ENCODE measurements at places on chromosomes 2 and 18. TPM values are rescaled to one million over a fixed set of nuclear protein-coding genes. Genes with fewer than 3 reads are reported as not detected.

The RRM2 gene
- total RNA-seq = 571 TPM

- no peaks in the 10 kb centered on the region for H3K4me1 ChIP-seq
- no peak overlapping the region for H3K27ac ChIP-seq
- no peaks in the 10 kb centered on the region for H3K36me3 ChIP-seq
- no peak for DNase-seq
These were observed 102.2 kb downstream of the DLGAP1 start for GRCh38 chr18:4352746-4353551.

- peaks cover 4% of the 10 kb centered on the region for H3K27me3 ChIP-seq
- DNase-seq = no peak
- H3K27ac ChIP-seq = no peak overlapping the region
- H3K4me1 ChIP-seq = peaks cover 9% of the 10 kb centered on the region
These were observed 573.9 kb upstream of the SALL3 start for GRCh38 chr18:78405763-78406162.

DNA sequence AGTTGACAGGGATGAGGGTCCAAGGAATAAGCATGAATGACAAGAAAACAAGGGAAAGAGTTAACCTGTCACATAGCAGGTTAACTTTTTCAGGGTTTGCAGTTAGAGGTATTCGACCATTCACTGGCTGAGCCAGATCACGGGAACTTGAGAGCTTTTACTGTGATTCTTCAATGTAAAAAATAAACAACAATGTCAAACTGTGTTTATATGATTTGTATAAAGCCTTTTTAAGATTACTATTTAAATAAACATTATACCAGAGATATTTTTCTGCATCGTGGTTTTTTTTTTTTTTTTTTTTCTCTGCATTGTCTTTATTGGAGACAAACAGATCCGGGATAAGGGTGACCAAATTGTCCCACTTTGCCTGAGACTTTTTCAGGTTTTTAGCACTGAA lies 115.6 kb downstream of the NRP2 start:
- no peak overlapping the region for H3K4me3 ChIP-seq
- H3K36me3 ChIP-seq = no peaks in the 10 kb centered on the region
- no peak for DNase-seq
- peaks cover 2% of the 10 kb centered on the region for H3K27me3 ChIP-seq
- H3K4me1 ChIP-seq = no peaks in the 10 kb centered on the region

GRCh38 chr2:85390941-85391669 lies 19.1 kb downstream of the CAPG start:
- no peak overlapping the region for H3K4me3 ChIP-seq
- peaks cover 32% of the 10 kb centered on the region for H3K36me3 ChIP-seq
- no peak overlapping the region for H3K27ac ChIP-seq
- no peaks in the 10 kb centered on the region for H3K27me3 ChIP-seq

DNA sequence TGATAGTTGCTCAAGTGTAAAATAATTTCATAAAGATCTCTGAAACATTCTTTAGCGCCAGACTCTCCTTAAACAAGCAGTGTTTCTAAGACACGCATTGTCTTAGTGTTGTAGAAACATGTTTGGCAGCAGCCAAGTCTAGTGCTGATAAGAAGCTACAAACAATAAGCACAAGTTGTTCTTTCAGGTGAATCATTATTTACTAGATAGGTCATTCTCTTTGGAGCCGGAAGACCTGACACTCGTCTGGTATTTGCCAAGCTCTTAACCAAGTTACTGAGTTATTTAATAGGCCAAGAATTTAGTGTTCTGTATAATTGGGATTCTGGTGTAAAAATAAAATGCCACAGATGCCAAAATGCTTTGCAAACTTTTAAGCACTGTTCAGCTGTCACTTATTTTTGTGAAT lies 852.1 kb downstream of the CPS1 start:
- no peak for DNase-seq
- H3K36me3 ChIP-seq = no peaks in the 10 kb centered on the region
- H3K27me3 ChIP-seq = no peaks in the 10 kb centered on the region
- no peak overlapping the region for H3K27ac ChIP-seq

The TRIM43 gene
- not detected for total RNA-seq

DNA sequence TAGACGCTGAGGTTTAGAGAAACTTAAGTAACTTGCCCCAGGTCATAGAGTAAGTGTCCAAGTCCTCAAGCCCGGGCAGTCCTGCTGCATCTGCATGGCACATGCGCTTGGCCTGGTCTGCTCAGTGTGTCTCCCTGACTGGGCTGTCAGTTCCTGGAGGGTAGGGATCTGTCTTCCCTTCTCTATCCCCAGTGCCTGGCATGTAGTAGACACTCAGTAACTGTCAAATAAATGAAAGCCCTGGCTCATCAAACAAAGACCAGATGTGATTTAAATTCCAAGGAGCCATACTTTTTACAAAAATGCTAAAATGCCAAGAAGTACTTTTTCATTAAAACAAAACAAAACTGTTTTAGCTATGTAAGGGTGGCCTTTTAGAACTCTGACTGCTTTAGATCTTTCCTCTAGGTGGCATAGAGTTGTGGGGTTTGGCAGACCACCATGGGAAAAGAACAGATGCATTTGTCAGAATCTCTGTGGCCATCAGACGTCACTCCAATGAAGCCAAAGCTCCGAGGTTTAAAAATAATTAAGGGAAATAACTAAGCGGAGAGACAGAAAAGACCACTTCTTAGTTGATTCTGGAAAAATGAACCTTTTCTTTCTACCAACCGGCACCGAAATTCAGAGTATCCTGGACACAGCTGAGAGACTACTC lies 34.0 kb downstream of the EPAS1 start:
- H3K4me3 ChIP-seq = no peak overlapping the region
- DNase-seq = no peak
- H3K27me3 ChIP-seq = peaks cover 23% of the 10 kb centered on the region
